ENCODE measurements at places on chromosomes 1 and 21. TPM values are rescaled to one million over a fixed set of nuclear protein-coding genes. Genes with fewer than 3 reads are reported as not detected.

The CD160 gene
- 9.0 TPM for total RNA-seq

The FPGT gene
- 5.6 TPM for total RNA-seq

The ZCCHC17 gene
- 9.1 TPM for total RNA-seq

The PGLYRP4 gene
- not detected for total RNA-seq

The ARHGEF16 gene
- total RNA-seq, result not detected

The VAV3 gene
- 41.1 TPM for total RNA-seq

The CR1L gene
- 0.21 TPM for total RNA-seq

The MNDA gene
- 31.8 TPM for total RNA-seq

The TMCO4 gene
- total RNA-seq, result 11.1 TPM

The TMEM125 gene
- 0.10 TPM for total RNA-seq

The CD5L gene
- not detected for total RNA-seq

The KPRP gene
- not detected for total RNA-seq

All from mononuclear cell (primary cell).